ENCODE measurements at places on chromosomes 3 and 15.

- DNase-seq: peak; percentile 42
These were observed 6.8 kb upstream of the PDCD6IP start for GRCh38 chr3:33791477-33792166.

DNA sequence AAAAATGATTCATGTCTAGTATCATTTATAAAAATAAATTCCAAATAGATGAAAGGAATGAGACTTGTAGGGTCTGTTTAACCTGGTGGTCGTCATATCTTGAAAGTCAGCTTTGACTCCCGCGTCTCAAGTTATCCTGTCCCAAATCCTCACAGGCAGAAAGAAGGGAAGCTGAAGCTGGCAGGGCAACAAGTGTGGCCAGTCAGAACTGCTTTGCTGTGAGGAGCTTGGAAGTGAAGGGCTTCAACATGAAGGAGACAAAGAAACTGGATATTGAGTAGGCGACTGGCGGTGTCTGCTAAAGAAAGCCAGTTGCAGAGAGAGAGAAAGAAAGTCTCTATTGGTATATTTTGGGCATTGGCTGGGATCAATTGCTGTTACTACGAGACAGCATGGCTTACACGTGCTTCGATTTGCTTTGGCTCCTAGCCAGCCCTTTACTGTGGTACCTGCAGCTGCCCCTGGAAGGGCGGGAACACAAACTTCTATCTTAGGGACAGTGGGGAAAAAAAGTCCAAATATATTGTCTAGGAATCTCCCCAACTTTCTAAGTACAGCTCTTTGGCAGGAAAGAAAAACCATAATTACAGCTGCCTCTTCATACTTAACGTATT lies 107.2 kb downstream of the CHST2 start:
- DNase-seq: no peak

- no peak for DNase-seq
These were observed 38.6 kb downstream of the CNTN3 start for GRCh38 chr3:74575857-74576256.

DNA sequence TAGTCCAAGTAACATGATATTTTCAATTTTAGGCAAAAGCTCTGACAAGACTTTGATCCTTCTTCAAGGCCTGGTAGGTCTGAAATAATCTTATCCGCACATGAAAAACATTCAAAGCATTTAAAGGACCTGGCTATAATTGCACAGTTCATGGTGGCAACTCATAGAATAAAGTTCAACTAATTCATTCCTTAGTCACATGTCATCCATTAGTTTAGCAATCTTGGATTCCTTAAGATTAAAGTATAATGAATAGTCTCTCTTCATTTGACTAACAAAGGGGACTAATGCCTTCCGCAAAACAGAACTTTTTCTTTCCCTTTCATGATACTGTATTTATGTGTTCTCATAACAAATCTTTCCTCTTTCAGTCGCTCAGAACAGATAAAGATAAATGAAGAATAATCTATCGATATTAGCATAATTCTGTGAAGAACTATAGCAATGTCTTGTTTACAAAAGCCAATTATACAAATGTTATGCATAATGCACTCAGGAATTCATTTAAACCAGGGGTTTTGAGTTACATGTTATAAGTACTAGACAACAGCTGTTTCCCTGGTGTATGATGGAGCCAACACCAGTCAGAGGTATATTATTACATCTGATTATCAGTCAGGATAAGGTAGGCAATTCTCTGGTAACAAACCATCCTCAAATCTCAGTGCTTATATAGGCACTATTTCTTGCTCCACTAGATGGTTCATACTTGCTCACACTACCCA lies 172.5 kb downstream of the POTEB3 start:
- no peak for DNase-seq

DNA sequence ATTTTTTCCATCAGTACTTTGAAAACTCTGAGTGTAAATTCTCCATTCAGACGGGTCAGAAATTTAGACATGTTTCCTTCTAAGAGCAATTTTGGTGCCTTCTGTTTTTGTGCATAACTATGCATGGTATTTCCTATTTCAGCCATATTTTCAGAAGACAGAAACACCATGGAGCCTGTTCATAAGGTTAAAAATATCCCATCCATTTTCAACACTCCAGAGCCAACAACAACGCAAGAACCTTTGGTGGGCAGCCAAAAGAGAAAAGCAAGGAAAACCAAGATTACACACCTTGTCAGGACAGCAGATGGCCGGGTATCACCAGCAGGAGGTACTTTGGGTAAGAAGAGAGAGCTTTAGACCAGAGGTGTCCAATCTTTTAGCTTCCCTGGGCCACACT lies 275.6 kb downstream of the BBX start:
- no peak for DNase-seq

DNA sequence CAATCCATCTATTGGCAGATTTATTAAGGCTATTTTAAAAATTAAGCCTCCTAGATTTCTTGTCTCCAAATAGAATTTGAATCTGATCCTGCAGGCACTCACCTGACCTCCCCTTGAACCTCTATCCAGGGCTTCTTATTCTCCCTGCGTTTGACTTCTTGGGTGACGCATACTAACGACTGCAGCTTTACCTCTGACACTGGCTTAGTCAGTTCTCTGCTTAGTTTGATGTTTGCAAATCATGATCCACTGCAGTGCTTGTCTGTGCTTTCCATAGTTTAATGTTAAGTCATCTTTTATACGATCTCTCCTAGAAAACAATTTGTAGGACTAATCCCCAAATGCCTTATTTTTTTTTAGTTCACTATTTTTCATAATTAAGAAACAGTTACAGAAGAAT lies 233.1 kb downstream of the ROBO1 start:
- DNase-seq: no peak

GRCh38 chr15:80783260-80783659 lies 4.1 kb downstream of the CEMIP start:
- no peak for DNase-seq

DNA sequence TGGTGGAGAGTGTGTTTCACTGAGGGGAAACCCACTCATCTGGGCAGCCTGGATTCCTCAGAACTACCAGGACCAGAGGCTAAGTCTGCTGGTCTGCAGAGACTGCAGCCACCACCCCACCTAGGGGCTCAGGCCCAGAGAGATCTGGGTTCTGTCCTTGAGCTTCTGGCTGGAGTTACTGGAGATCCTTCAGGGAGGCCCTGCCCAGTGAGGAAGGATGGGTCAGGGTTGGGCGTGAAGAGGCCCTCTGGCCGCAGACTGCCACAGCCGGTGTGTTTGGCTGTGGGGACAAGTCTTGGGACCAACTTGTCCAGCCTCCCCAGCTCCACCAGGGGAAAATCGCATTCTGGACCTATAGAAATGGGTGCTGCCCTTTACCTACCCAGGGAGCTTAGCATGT lies 235.3 kb upstream of the CBLB start:
- DNase-seq: no peak

- DNase-seq: no peak
These were observed 364.9 kb downstream of the AGBL1 start for GRCh38 chr15:86444527-86444926.

DNA sequence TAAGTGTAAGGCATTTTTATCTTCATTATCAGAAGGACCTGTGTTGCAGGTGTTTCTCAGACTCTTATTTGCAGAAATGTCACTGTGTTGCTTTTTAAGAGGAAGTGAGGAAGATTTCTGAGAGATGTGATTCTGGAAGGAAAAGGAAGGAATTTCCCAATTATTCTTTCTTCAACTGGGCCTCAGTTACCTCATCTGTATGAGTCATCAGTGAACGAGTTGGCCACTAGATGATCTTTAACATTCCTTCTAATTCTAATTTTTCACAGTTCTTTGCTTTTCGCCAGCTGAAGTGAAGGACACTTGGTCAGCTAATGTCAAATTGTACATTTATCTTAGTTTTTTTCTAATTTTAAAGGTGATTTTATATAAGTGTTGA lies 28.9 kb downstream of the CLEC3B start:
- peak; percentile 57 for DNase-seq

GRCh38 chr15:100601163-100601562 lies 821 bp downstream of the LINS1 start:
- DNase-seq: no peak
